NCI-H1105 treated with DMSO at 0.1 percent for 48 hours (cell line): ENCODE measurements at places on chromosomes 7 and 10.

DNA sequence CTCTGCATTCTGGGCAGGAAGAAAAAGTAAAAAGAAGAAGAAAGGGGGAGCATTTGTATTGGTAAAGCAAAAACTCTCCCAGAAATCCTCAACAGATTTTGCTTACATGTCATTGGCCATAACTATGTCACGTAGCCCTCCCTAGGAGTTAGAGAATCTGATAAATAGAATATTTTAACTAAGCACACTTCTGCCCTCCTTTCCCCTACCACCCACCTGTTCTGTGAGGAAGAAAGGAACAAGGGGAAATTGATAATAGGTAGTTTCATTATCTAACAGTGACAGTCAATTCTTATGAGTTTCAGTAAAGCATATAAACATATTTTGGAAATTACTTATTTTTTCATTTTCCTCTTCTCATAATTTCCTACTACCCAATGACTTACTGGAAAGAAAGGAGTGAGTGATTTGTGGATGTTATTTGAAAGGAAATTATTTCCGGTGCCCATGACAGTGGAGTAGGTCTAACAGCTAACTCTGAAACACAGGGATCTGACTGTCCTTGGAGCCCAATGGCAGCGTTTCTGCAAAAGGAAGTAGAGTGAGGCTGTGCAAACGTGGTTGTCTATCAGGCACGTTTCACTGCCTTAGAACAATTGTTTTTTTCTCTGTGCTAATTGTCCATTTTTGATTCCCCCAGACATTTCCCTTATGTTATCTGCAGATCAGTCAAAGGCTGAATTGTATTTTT lies 128.6 kb upstream of the MDFIC start:
- no peak for DNase-seq

DNA sequence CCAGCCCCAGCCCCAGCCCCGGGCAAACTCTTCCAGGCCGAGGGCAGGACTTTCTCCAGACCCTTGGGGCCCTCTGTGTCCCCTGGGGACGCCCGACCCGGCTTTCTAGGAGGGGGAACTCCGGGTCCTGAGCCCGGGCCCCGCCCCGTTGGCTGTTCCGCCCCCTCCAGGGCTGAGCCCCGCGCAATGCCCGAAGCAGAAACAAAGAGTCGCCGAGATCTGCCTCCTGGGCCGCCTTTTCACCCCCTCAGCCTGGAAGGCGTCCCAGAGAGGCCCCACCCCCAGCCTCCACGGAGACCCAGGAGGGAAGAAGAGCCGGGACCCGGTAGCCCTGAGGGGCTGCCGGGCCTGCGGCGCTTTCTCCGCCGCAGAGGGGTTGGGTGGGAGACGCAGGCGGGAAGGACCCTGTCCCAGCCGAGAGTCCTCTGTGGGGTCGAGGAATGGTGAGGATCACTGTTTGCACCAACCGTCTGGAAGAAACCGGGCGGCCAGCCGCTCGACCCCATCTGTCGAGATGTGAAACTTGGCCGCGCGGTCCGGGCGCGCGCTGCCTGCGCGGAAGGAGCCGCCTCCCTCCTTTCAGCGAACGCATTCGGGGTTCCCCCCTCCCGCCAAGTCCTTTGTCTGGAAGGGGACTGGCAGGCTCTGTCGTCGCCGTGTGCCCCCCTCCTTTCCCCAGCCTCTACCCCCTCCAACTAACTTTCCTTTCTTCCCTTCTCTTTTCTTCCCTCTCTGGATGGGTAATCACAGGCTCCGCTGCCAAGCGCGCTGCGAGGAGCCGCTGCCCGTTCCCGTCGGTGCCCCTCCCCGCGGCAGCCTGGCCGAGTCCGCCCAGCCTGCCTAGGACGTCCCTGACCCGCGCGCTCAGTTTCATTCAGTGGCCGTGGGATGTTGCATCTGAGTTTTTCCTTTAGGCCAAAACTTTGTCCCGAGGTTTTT lies 10.2 kb downstream of the EN2 start:
- peak; percentile 75 for DNase-seq

- no peak for DNase-seq
Measured at GRCh38 chr10:113746217-113746957, 5.1 kb upstream of the PLEKHS1 start.

- no peak for DNase-seq
Measured at GRCh38 chr7:130442601-130443000, 1.8 kb upstream of the CEP41 start.

DNA sequence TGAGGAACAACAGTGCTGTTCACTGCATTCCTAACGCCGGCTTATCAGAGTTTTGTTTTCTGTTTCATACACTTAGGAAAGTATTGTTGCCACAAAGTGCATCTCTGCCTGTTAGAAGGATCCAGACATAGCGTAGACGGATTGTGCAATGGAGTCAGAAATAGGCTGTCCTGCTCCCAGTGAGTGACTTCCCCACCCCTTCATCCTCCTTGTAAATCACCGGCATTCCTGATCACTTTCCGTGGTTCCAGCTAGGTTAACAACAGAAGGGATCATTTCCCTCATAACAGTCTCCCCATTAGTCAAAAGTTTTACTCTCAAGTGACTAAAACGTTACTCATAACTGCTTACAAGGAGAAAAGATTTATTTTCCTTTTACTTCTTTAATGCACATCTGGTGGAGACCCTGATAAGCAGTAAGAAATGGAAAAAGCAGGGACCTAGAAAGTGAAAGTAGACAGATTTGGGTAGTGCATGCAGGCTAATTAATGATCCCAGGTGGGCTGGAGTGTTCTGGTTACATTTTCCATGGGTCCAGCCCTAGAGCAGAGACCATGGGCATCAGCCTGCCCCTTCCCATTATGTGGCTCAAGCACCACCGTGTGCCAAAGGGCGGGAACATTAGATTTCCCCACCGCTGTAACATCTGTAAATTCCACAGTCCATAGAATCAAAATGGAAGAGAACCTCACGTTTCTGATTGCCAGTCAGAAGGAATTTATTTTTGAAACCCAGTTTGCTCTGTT lies 395.1 kb upstream of the GALNT17 start:
- DNase-seq, result no peak

DNA sequence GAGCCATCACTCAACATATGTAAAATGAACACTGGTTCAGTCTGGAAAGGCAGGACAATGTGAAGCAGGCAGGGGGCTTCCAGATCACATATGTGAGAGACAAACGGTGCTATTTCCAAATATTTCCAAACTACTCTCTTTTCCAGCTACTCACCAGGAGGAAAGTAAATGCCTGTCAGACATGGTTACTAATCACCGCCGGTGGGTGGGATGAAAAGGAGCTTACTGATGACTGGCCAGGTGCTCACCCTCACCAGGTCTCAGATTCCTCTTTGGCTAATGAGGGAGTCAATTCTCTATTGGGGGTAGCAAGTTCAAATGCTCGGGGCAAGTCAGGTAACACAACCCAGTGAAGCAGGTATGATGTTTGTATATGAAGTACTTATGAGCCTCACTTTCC lies 9.7 kb upstream of the MSMB start:
- no peak for DNase-seq

DNA sequence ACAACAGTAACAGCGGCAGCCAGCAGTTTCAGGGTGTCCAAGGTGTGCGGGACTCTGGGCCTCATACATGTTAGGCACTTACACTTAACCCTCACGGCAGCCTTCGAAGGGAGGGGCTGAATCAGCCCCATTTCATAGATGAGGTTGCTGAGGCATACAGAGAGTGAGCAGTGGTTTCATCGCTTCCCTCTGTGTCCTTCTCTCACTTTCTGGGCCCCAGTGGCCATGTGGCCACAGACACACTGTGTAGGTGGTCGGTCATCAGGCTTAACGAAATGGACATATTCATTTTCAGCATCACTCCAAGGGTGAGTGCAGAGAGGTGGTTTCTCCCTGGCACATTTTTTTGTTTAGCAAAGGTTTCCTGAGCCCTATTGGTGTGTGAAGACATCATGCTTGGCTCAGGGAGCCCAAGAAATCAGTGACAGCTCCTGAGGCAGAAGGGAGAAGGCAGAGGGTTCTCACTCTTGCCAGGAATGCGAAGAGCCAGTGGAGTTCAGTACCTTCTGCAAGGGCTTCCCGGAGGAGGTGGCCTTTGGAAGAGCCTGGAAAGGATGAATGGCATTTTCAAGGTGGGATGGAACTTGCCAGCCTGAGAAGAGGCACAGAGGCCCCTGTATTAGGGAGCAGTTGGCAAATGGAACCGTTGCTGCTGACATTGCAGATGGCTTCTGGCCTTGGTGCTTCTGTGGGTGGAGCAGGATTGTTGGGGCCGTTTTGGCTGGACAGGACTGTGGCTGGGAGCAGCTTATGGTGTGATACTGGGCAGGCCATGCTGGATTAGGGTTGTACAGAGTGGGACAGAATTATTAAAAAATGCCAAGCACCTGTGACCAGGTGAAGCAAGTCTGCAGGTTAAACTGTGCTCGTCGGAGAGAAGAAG lies 61.7 kb upstream of the PPIF start:
- no peak for DNase-seq

DNA sequence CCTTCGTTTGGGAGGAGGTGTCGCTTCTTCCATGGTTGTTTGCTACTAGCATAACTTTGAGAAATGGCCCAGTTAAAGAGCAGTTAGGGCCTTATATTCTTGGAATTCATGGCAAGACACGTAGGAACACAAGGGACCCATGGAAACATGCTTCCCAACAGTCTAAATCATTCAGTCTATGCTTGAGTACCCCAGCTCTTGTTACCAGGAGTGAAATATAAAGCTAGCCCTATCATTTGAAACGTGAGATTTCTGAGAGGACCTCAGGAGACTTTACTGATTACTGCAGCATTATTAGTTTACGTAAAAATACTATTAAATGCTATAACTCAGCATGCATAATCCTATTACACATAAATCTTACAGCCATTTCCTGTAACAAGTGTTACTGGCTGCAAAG lies 328.6 kb upstream of the CDC14C start:
- no peak for DNase-seq

DNA sequence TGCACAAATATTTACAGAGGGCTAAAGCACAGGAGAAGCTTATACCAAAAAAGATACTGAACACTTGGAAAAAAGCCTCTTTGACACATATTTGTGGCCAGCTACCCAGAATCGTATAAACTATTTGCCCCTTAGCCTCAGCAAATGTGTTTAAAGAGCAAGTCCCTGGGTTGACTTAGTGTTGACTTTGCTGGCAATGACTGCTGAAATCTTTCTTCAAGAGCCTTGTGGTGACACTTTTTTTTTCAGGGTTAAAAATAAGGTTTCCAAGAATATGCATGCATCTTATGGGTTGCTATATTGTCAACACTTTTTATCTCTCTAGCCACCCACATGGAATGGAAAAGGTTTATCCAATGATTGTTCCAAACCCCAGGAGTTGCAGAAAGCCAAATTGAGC lies 14.9 kb upstream of the PLEKHS1 start:
- DNase-seq, result no peak

DNA sequence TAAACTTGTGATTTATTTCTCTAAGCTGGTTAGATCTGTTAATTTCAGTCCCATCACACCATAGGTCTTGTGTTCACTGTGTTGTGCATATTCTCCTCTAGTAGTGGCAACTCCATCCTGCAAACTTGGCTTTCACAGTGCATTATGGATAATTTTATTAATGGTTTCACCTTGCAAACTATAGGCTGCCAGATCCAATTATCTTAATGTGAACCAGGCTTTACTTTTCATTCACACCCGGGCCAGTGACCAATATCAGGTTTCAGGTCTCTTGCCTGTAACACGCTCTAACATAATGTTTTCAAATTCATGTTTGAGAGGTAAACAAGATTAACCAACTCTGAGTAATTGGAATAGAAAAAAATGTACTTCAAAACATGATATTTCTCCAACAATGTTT lies 1293.0 kb downstream of the REEP3 start:
- no peak for DNase-seq

DNA sequence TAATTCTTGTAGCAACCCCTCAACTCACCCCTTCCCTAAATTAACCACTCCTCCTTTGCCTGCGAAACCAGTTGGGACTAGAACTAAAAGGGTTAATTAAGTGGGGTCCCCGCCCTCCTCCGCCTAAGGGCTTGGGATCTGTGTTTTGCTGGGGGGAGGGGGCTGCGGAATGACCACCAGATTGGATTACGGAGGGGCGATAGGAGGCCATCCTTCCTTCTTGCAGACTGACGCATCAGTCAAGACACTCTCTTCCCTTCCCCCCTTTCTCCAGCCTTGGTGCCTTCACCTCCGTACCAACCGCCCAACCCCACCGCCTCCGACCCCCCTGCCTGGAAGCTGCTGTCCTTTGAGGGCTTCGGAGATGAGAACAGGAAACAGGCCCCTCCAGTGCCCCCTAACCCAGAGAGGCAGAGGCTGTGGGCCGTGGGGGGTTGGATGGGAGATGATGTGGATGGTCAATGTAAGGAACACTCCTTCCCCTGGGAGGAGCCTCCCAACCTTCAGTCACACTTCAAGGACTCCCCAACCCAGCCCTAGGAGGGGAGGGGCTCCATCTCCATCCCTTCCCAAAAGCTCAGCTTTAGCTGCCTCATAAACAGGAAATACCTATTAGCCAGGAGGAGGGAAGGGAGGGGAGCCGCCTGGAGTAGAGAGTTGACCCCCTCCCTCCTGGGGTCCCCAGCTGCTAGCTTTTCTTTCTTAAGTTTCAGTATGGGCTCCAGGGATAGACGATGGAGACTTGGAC lies 997 bp upstream of the LDB1 start:
- no peak for DNase-seq

- no peak for DNase-seq
Measured at GRCh38 chr10:6254201-6254600, 51.5 kb downstream of the PFKFB3 start.

DNA sequence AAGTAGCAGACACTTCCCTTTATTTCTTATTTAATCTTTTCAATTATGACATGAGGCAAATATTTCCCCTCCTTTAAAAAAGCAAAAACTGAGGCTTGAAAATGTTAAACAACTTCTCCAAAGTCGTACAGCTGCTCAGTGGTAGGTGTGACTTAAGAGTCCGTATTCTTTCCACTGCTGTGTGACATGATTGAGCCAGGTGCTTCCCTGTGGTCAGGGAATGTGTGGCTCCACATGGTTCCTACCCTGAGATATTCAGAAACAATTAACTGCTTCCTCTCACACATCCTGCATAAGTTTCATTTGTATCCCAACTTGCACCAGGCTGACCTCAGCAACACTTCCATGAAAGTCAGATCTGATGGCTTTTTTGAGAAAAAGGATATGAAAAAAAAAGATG lies 13.6 kb downstream of the OPALIN start:
- no peak for DNase-seq

DNA sequence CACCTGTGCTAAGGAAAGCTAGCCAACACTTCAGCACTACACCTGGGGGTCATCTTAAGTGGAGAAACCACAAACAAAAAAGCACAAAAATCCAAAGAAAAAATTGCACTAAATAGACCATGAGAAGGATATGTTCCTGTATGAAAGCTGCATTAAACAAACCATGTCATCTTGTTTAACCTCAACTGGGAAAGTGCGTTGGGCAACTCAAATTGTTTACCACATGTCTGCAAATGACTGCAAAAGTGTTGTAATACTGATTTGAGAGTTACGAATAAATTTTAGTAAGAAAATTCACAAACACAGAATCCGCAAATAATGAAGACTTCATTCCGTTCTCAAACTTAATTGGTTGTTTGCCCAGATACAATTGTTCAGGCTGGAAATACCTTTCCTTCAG lies 111.9 kb upstream of the EGFR start:
- no peak for DNase-seq

- DNase-seq, result no peak
Measured at GRCh38 chr7:50184271-50184990, 91.4 kb upstream of the ZPBP start.

GRCh38 chr10:33937036-33937730 lies 602.7 kb upstream of the NRP1 start:
- no peak for DNase-seq

GRCh38 chr10:17867056-17867455 lies 57.9 kb downstream of the MRC1 start:
- DNase-seq, result no peak

GRCh38 chr7:43307522-43307921 lies 195.1 kb downstream of the HECW1 start:
- DNase-seq, result no peak

GRCh38 chr10:6112893-6113292 lies 24.1 kb downstream of the RBM17 start:
- no peak for DNase-seq
